ENCODE measurements at places on chromosomes 6 and 20. TPM values are rescaled to one million over a fixed set of nuclear protein-coding genes. Genes with fewer than 3 reads are reported as not detected.

CCNC gene
- 80.5 TPM for total RNA-seq

DNA sequence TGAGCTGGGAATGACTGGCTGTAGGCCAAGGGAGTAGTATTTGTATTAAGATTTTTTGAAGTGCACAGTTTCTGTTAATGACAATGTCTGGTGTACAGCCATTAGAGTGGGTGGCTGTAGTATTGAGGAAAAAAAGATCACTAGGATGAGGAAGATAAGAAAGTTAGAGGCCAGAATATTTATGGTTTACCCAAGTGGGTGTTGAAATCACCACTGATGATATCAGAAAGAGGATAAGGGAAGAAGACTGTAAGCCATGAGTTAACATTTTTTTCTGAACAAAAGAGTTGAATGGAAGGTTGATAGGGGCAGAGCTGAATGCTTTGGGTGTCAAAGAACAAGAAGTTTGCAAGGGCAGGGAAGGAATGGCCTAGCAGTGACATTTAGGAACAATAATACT is 104.7 kb downstream of the PRDM13 start:
- H3K4me1 ChIP-seq, result no peaks in the 10 kb centered on the region
- H3K27ac ChIP-seq, result no peak overlapping the region
- DNase-seq, result no peak
- H3K4me3 ChIP-seq, result no peak overlapping the region
- H3K27me3 ChIP-seq, result peaks cover 9% of the 10 kb centered on the region

- no peak for DNase-seq
- H3K36me3 ChIP-seq, result peaks cover 5% of the 10 kb centered on the region
- H3K27me3 ChIP-seq, result no peaks in the 10 kb centered on the region
- H3K4me3 ChIP-seq, result no peak overlapping the region
These were observed 59.9 kb downstream of the HECA start for GRCh38 chr6:139194740-139195139.

DNA sequence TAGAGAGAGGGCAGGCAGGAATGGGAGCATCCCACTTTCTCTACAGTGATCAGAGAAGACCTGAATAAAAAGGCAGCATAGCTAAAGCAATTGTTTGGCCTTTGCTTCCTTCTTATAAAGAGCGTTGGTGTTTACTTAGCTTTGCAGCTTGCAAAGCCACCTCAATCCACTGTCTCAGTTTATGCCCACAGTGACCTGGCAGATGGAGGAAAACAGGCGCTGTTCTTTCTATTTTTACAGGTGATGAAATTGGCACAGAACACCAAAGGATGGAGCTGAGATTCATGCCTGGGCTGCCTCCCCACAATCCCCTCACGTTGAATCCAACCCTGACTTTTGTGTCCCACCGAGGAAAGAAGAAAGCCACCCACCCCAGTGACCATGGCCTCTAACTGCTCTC is 130.5 kb downstream of the TTLL2 start:
- no peaks in the 10 kb centered on the region for H3K36me3 ChIP-seq
- H3K27ac ChIP-seq, result no peak overlapping the region
- peaks cover 16% of the 10 kb centered on the region for H3K27me3 ChIP-seq
- H3K4me1 ChIP-seq, result no peaks in the 10 kb centered on the region

Data from activated naive CD8-positive, alpha-beta T cell treated with anti-CD3 and anti-CD28 coated beads for 36 hours (primary cell).